H1 (cell line): ENCODE measurements at places on chromosomes 16 and 17. TPM values are rescaled to one million over a fixed set of nuclear protein-coding genes. Genes with fewer than 3 reads are reported as not detected.

- H3K36me3 ChIP-seq, result peaks cover 81% of the 10 kb centered on the region
- H3K27ac ChIP-seq, result no peak overlapping the region
- H3K27me3 ChIP-seq, result no peaks in the 10 kb centered on the region
- H3K4me1 ChIP-seq, result no peaks in the 10 kb centered on the region
Observed at GRCh38 chr17:28684963-28685362, 23.0 kb downstream of the SUPT6H start.

DNA sequence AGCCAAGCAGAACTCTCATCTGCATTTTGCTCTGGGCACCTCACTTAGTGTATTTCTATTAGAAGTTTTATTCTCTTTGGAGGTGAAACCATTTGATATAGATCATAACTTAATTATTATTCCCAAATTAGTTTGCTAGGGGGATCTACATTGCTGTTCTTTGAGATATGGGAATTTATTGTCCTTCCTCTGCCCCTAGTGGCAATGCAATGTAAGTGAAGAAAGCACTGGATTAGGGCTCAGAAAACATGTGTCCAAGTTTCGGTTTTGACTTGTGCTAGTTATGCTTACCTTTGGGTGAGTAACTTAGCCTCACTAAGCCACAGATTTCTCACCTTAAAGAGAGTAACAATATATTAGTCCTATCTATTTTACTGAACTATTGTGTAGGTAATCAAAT is 2.9 kb downstream of the KRT39 start:
- no peak overlapping the region for H3K27ac ChIP-seq
- H3K36me3 ChIP-seq, result no peaks in the 10 kb centered on the region
- no peak overlapping the region for H3K4me3 ChIP-seq
- no peak for DNase-seq

- no peak for DNase-seq
- H3K4me3 ChIP-seq, result no peak overlapping the region
- H3K36me3 ChIP-seq, result peaks cover 23% of the 10 kb centered on the region; the same call in 1 of the 2 replicates
- H3K4me1 ChIP-seq, result no peaks in the 10 kb centered on the region
Observed at GRCh38 chr16:53219795-53220454, 165.1 kb downstream of the CHD9 start.

GRCh38 chr17:68821860-68822696 is 133.1 kb downstream of the ABCA8 start:
- no peak for DNase-seq
- no peaks in the 10 kb centered on the region for H3K36me3 ChIP-seq
- H3K27me3 ChIP-seq, result no peaks in the 10 kb centered on the region
- no peak overlapping the region for H3K4me3 ChIP-seq

DNA sequence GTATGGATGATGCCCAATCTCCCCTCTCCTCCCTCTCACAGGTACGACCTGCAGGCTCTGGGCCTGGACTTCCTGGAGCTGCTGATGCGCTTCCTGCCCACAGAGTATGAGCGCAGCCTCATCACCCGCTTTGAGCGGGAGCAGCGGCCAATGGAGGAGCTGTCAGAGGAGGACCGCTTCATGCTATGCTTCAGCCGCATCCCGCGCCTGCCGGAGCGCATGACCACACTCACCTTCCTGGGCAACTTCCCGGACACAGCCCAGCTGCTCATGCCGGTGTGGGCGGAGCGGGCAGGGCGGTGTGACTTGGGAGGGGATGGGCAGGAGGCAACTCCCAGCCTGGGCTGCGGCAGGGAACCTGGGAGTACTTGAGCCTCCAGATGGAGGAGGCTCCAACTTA is 18.1 kb downstream of the SPATA32 start:
- DNase-seq, result no peak
- H3K4me3 ChIP-seq, result no peak overlapping the region
- peaks cover 11% of the 10 kb centered on the region for H3K27me3 ChIP-seq

DNA sequence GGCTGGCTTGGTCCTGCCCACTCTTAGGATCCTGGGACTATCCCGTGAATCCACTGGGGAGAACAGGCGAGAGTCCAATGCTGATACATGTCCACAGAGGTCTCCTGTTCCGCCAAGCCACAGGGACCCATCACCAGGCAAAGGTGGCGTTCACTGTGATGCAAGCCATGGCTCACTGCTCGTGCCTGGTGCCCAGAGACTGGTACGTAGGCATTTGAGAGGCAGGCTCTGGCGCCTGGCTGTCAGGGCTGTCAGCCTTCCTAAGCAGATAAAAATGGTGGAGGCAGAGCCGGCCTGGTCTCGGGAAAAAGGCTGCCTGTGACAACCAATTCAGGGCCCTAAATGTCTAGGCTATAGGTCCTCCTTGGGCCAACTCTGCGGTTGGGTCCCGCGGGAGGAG is 2329.0 kb downstream of the TP53TG3F start:
- no peaks in the 10 kb centered on the region for H3K36me3 ChIP-seq
- H3K4me1 ChIP-seq, result no peaks in the 10 kb centered on the region
- H3K4me3 ChIP-seq, result no peak overlapping the region
- no peak for DNase-seq

DNA sequence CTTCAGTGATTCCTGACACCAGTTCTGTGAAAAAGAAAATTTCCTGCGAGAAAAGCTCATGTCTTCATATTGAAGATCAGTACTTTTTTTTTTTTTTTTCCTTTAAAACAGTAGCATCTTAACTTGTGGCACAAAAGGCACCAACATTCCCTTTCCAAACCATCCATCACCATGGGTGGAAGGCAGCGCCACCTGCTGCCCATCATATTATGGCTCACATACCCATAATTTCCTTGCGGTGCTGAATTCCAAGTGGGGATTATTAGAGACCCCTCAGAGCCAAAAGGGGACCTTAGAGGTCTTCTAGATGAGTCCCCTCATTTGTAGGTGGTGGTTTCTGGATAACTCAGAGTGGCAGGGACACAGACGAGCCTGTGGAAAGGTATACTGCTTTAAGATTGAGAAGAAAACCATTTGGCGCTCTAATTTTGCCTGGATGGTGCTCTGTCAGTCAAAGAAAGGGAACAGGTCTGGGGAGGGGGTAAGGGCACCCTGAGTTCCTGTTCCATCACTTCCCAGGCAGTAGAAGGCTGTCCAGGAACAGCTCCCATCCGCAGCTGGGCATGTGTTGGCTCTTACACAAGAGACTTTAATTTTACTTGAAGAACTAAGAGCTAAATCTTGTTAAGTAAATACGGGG is 7.9 kb upstream of the SOST start:
- H3K36me3 ChIP-seq, result no peaks in the 10 kb centered on the region
- DNase-seq, result peak; percentile 86
- no peaks in the 10 kb centered on the region for H3K4me1 ChIP-seq
- no peak overlapping the region for H3K27ac ChIP-seq
- no peak overlapping the region for H3K4me3 ChIP-seq
- H3K27me3 ChIP-seq, result no peaks in the 10 kb centered on the region

DNA sequence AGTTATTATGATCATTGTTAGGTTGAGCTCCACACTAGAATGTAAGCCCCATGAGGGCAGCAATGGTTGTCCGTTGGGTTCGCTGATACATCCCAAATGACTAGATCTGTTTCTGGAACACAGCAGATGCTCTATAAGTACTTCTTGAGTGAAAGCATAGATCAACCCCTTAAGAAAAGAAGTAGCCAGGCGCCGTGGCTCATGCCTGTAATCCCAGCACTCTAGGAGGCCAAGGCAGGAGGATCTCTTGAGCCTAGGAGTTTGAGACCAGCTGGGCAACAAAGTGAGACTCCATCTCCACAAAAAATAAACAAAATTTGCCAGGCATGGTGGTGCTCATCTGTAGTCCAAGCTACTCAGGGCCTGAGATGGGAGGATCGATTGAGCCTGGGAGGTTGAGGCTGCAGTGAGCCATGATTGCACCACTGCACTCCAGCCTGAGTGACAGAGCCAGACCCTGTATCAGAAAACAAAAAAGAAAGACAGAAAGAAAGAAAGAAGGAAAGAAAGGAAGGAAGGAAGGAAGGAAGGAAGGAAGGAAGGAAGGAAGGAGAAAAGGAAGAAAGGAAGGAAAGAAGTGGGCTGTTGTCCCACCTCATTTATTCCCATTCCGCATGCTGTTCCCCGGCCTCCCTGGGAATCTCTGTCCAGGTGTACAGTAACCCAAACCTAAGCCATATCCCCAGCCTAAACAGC is 54.4 kb upstream of the RPL38 start:
- no peaks in the 10 kb centered on the region for H3K4me1 ChIP-seq
- DNase-seq, result no peak
- no peak overlapping the region for H3K27ac ChIP-seq
- H3K36me3 ChIP-seq, result no peaks in the 10 kb centered on the region

DNA sequence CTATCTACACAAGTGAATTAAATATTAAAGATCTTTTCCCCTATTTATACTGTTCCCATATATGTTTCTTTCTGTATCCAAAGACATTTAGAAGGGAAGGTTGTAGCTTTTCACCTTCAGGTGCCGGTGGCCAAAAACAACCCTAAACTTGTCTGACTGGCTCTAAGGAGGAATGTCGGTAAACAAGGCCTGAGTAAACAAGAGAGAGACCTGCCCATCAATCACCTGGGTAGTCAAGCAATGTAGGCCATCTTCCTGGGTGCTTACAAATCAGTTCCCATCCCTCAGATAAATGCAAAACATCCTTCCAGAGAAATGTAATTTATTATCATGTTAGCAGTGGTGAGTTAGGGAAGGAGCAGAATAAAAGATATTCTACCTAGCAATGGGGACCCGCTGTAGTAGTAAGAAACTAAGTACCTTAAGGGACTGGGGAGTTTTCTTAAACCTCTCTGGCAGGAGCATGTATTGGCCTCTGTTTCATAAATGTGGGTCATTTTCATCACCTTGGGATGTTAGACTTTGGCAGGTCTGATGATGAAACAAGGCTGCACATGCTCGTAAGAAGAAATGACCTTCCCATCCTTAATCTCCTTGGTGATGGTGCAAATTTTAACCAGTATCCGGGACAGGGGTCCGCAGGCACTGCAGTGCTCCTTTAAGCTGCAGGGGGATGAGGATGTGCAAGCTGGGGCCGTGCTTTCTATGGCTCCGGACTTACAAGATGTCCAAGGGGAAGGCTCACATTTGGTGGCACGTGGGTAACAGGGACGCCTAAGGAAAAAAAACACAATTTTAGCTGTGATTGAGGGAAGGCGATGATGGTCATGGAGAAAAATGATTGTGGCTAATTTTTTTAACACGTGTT is 8.4 kb downstream of the KRT39 start:
- H3K27ac ChIP-seq, result no peak overlapping the region
- no peaks in the 10 kb centered on the region for H3K36me3 ChIP-seq
- no peak for DNase-seq
- H3K4me1 ChIP-seq, result no peaks in the 10 kb centered on the region

DNA sequence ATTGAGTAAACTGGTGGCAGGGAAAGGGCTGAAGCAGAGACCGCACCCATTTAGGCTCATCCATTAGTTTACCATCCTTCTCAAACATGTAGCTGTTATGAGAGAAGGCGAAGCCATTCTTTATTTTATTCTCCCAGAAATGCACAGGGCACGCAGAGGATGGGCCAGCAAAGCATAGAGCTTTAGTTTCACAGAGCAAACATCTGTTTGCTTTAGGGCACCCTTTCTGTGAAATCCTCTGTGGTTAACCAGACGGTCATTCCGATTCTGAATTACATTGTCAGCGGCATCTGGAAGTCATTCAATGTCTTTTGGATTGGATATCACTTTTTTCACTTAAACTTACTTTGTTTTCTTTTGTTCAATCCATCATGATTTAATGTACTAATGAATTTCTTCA is 96.0 kb downstream of the TOX3 start:
- H3K27ac ChIP-seq, result no peak overlapping the region
- H3K4me3 ChIP-seq, result no peak overlapping the region
- H3K27me3 ChIP-seq, result no peaks in the 10 kb centered on the region

GRCh38 chr16:80836202-80836601 is 31.8 kb upstream of the CDYL2 start:
- H3K36me3 ChIP-seq, result no peaks in the 10 kb centered on the region
- H3K4me1 ChIP-seq, result no peaks in the 10 kb centered on the region
- no peak overlapping the region for H3K4me3 ChIP-seq
- DNase-seq, result no peak
- H3K27ac ChIP-seq, result no peak overlapping the region

- no peak overlapping the region for H3K4me3 ChIP-seq
- no peaks in the 10 kb centered on the region for H3K27me3 ChIP-seq
- no peak overlapping the region for H3K27ac ChIP-seq
- H3K36me3 ChIP-seq, result no peaks in the 10 kb centered on the region
- H3K4me1 ChIP-seq, result peaks cover 8% of the 10 kb centered on the region
Observed at GRCh38 chr17:47952171-47953021, 5.3 kb downstream of the PRR15L start.

DNA sequence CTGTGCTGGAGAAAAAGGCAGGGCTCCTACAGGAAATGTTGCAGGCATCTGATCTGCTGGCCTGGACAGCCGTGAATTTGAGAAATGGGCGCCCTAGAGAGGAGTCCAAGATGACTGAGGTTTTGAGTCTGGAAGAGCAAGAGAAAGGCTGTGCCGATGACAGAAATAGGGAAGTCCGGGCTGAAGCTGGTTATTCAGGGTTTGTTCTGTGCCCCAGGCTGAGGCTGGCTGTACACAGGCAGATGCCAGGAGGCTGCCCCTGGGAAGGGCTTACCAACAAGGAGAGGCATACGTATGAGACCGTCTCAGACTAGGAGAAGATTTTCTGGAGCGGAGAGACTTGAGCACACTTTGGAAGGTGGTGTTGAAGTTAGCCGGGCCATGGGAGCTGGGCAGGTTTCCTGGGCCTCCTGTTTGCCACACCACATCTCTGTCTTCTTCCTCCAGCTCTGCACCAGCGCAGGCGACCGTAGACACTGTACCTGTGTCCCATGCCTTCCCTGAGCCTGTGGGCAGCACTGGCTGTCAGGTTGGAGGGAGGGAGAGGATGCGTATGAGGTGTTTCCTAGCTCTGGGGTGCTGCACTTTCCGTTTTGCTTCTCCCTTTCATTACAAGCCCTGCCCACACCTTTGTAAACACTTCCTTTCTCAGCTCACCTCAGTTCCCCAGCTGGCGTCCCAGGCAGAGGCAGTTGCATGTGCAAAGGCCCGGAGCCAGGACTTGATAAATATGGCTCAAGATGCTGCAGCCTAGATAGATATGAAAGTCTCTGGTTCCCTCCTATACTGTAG is 80.8 kb downstream of the SPECC1 start:
- peaks cover 5% of the 10 kb centered on the region for H3K4me1 ChIP-seq
- no peaks in the 10 kb centered on the region for H3K27me3 ChIP-seq

- H3K4me3 ChIP-seq, result no peak overlapping the region
- H3K27me3 ChIP-seq, result peaks cover 11% of the 10 kb centered on the region
- no peaks in the 10 kb centered on the region for H3K36me3 ChIP-seq
- peaks cover 10% of the 10 kb centered on the region for H3K4me1 ChIP-seq
Observed at GRCh38 chr17:7293159-7293558, 1.3 kb downstream of the YBX2 start.

GRCh38 chr17:49069585-49070273 is 62.8 kb upstream of the B4GALNT2 start:
- H3K27ac ChIP-seq, result no peak overlapping the region
- DNase-seq, result no peak
- H3K27me3 ChIP-seq, result no peaks in the 10 kb centered on the region
- H3K4me3 ChIP-seq, result no peak overlapping the region

The MRPL27 gene
- total RNA-seq, result 75.6 and 82.6 TPM in 2 replicates

The CD300LG gene
- not detected in 2 replicates for total RNA-seq

The ELMO3 gene
- 9.2 and 9.6 TPM in 2 replicates for total RNA-seq

The KRT13 gene
- not detected in 2 replicates for total RNA-seq

The ZNF750 gene
- not detected in 2 replicates for total RNA-seq

The ZNF469 gene
- 1.8 and 2.0 TPM in 2 replicates for total RNA-seq

The TEX19 gene
- total RNA-seq, result 0.38 and 0.54 TPM in 2 replicates
